Sciatic nerve (tissue), 2 donors: ENCODE measurements at places on chromosomes 1 and 21. TPM values are rescaled to one million over a fixed set of nuclear protein-coding genes. Genes with fewer than 3 reads are reported as not detected.

- DNase-seq, result no peak
Observed at GRCh38 chr1:114286179-114286578, 132.5 kb upstream of the SYT6 start.

DNA sequence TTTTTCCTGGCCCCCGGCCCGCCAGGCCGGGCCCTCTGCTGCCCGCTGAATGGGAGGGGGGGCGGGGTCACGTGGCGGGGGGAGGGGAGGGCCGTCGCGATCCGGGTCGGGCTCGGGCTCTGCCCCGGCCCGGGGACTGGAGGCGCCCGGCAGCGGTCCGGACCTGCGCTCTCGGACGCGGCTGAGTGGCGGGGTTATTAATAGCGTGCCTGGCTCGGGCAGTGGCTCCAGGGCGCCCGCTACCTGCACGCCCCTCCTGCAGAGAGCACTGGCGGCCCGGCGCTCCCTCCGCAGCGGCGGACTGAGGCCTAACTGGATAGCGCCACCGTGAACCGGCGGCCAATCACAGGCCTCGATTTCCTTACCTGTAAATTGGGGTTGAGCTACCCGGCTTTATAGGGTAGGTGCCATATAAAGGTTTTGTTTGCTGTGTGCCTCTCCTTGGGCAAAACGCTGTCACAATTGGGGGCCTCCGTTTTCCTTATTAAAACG is 28.1 kb downstream of the AHDC1 start:
- peak; percentile 75 for DNase-seq

DNA sequence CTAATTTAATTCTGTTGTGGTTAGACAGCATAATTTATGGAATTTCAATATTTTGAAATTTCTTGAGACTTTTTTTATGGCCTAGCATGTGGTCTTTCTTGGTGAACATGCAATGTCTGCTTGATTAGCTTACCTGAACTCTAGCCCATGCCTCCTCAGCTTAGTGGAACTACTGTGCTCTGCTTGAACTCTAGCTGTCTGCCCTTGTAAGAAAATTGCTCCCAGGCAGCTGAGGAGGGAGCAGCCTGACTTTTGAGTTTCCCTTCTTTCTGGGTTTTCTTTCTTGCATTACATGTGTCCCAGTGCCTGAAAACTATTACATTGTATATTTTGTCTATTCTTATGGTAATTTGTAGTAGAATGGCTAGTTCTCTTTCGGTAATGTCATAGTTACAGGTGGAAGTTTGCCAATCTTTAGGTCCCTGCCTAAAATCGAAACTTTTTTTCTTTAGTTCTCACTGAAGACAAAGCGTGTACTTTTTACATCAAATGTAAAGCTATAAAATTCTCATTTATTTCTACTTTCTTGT is 105.3 kb downstream of the MAST2 start:
- DNase-seq, result no peak

DNA sequence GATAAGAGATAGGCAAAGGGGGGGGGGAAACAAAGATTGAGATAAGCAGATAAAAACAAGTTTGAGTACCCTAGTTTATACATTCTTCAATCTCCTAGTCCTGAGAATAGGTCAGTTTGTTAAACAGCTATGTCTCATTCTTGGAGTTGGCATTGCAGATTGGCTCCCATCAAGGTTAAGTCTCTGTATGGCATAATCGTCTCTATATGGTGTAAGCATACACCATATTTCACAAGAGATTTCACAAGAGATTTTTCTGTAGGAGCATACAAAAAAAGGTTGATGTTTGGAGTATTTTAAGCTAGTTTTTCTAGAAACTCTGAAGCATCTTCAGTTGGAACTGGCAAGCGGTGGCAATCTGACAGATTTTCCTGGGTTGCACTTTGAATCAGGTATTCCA is 35.8 kb downstream of the NCAM2 start:
- DNase-seq, result no peak

GRCh38 chr1:29835406-29835805 is 599.1 kb downstream of the PTPRU start:
- DNase-seq, result no peak

ANGPTL1 gene
- total RNA-seq, result 4.1 TPM

FRRS1 gene
- 6.4 TPM for total RNA-seq
